ENCODE measurements at places on chromosomes 4 and X. TPM values are rescaled to one million over a fixed set of nuclear protein-coding genes. Genes with fewer than 3 reads are reported as not detected.

- H3K27ac ChIP-seq = no peak overlapping the region
- no peaks in the 10 kb centered on the region for H3K27me3 ChIP-seq
- no peak for DNase-seq
- no peak overlapping the region for H3K4me3 ChIP-seq
- H3K4me1 ChIP-seq = no peaks in the 10 kb centered on the region
Observed at GRCh38 chrX:43861750-43862149, 20.5 kb downstream of the MAOB start.

The NDUFA1 gene
- 84.4 TPM for total RNA-seq

- H3K27me3 ChIP-seq = no peaks in the 10 kb centered on the region
- no peaks in the 10 kb centered on the region for H3K36me3 ChIP-seq
- H3K4me3 ChIP-seq = no peak overlapping the region
- no peak overlapping the region for H3K27ac ChIP-seq
- H3K4me1 ChIP-seq = no peaks in the 10 kb centered on the region
Observed at GRCh38 chr4:173379929-173380328, 9.2 kb downstream of the SAP30 start.

The CHST7 gene
- total RNA-seq = 5.5 TPM

Data from hepatocyte (in vitro differentiated cells).